Activated CD4-positive, alpha-beta T cell treated with anti-CD3 and anti-CD28 coated beads for 48 hours (primary cell): ENCODE measurements at places on chromosomes 6 and 20.

DNA sequence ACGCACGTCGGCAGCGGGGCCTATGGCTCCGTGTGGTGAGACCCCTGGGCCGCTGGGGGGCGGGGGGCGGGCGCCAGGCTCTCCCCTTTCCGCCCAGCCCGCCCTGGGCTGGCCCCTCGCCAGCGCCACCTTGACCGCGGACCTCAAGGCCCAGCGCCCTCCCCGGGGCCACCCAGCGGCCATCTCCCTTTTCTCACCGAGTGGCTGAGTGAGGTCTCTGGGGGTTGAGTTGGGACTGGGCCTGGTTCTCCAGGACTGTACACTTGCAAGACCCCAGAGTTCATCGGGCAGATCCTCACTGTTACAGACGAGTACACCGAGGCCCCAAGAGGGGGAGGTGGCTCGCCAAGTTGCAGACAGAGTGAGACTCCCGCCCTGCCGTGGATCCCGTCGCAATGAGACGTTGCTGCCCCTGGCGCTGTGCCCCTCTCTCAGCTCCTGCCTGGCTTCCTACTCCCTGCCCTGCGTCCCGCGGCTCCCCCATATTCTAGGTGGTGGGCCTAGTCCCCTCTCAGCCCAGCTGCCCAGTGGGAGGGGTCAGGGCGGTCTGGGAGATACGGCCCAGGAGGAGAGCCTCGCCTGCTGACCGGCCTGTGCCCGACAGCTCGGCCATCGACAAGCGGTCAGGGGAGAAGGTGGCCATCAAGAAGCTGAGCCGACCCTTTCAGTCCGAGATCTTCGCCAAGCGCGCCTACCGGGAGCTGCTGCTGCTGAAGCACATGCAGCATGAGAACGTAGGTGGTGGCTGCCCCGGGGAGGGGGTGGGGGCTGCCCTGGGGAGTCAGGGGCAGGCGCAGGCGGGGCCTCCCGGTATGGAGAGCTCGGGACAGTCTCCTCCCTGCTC is 576 bp downstream of the MAPK13 start:
- peak; percentile 78 for DNase-seq

DNA sequence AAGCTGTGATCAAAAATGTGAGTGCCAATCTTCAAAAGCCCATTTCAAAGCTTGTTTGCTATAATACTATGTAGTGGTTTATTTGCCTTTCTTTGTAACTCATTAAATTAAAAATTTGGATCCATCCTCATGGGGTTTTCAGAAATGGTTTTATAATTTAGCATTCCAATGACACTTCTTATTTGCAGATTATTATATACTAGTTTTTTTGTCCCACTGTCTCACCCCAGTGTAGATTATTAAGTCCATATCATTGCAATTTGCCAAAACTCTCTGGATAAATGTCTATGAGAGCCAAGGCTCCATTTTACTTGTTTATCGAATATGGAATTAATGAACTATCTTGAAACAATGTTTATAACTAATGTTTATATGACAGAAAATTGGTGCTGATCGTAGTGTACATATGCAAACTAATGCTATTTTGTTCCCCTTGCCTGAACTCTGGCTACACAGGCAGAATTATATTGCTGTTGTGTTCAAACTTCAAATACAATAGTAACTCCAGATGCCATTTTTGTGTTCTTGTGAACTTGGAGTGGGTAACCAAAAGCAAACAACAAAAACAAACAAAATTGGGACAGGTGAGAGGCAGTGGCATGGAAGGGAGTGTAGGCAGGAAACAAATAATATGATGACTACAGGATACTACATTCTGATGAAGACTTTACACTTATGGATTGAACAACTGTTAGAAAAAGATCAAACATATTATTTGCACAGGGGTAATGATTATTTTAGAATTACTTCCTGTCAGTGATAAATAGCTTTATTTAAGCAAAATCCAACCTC is 307.1 kb upstream of the FLRT3 start:
- no peak for DNase-seq

DNA sequence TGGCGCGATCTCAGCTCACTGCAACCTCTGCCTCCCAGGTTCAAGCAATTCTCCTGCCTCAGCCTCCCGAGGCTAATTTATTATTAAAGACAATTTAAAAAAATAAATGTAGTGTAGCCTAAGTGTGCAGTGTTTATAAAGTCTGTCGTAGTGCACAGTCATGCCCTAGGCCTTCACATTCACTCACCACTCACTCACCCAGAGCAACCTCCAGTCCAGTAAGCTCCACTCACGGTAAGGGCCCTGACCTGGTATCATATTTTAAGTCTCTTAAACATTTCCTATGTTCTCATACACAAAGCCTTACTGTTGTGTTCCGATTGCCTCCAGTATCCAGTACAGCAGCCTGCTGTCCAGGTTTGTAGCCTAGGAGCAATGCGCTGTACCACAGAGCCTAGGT is 168.2 kb upstream of the FOXQ1 start:
- no peak for DNase-seq

GRCh38 chr20:47605673-47606413 is 104.2 kb downstream of the NCOA3 start:
- no peak for DNase-seq

- DNase-seq, result no peak
Observed at GRCh38 chr6:148625609-148626008, 121.2 kb upstream of the UST start.
